ENCODE measurements at places on chromosomes 1 and 21.

- peak; percentile 80 for DNase-seq
Observed at GRCh38 chr1:206590025-206590758, 22.1 kb downstream of the EIF2D start.

DNA sequence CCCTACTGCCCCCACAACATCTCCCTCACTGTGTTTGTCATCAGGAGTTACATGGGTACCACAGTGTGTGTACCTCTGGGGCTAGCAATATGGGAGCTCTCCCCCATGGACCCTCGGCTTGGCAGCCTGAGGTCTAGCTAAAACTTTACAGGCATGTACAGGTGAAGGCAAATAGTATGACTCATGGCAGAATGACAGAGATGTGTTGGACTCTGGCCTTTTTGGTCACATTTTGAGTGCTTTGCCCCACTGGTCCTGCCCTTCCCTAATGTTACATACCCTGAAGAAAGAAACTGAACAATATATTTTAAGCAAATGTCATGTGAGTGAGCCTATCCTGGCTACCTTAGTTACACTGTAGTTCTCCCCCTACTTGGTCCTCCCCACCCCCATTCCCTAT, 124.0 kb downstream of the NGF start:
- no peak for DNase-seq

DNA sequence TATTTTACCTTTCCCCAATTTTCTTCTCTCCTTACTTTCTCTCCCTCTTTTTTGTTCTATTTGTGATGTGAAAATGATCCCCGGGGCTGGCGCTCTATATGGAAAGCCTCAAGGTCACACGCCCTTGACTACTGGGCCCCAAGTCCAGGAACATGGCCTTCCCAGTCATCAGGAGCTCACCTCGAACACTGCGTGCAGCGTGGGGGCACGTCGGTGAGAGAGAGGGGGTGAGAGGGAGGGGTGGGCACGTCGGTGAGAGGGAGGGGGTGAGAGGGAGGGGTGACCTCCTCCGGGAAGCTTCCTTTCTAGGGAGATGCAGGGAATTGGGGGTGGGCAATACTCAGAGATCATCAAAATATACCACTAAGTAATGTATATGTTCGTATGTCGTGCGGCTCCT, 94.6 kb upstream of the TMPRSS2 start:
- no peak for DNase-seq

GRCh38 chr1:223763251-223763650, 50.9 kb downstream of the CAPN2 start:
- DNase-seq: no peak

DNA sequence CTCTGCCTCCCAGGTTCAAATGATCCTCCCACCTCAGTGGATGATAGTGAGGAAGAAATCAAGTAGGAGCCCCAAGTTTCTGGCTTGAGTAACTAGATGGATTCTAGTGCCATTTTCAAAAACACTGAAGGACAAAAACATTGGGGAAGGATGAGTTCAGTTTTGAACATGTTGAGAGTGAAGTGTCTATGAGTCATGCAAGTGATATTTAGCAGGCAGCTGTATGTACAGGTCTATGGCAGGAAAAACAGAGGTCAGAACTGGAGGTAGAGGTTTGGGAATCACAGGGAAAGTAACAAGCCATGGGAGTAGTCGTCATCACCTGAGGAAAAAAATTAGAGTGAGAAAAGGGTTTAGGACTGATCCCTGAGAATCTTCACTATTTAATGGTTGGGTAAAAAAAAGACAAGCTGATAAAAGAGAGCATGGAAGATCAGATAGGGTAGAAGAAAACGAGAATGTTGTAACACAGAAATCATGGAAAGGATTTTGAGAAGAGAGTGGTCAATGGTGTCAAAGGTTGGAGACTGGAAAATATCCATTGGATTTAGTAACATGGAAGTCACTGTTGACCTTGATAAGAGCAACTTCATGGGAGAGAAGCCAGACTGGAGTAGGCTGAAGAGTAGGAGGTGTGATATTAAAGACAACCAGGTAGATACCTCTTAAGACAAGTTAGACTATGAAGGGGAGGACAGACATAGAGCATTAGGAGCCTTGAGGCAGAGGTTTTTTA, 53.1 kb downstream of the DIPK1A start:
- DNase-seq: no peak

Data from activated CD4-positive, alpha-beta T cell treated with anti-CD3 and anti-CD28 coated beads, Interleukin-2, amount 50 U/mL, for 24 hours (primary cell).